ENCODE measurements at places on chromosomes 4 and X.

- DNase-seq = no peak
Measured at GRCh38 chr4:3874028-3874415, 107.8 kb downstream of the ADRA2C start.

DNA sequence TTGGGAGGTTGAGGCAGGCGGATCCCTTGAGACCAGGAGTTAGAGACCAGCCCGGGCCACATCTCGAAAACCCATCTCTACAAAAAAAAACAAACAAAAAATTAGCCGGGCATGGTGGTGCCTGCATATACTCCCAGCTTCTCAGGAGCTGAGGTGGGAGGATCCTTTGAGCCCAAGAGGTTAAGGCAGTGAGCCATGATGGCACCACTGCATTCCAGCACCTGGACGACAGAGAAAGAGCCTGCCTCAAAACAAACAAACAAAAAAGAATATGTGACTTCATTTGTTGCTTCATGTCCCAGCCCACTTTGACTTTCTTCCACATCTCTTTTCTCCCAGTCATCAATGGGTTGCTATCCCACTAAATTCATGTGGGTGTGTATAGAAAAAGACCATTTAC lies 79.7 kb downstream of the BCOR start:
- no peak for DNase-seq

DNA sequence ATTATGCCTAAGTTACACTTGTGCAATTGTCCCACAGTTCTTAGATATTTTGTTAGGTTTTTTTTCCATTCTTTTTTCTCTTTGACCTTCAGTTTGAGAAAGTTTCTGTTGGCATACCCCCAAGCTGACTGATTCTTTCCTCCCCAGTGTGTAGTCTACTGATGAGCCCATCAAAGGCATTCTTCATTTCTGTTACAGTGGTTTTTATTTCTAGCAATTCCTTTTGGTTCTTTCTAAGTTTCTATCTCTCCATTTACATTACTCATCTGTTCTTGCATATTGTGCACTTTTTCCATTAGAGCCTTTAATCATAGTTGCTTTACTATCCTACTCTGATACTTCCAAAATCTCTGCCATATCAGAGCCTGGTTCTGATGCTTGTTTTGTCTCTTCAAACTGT lies 31.9 kb downstream of the CASP6 start:
- DNase-seq = no peak

DNA sequence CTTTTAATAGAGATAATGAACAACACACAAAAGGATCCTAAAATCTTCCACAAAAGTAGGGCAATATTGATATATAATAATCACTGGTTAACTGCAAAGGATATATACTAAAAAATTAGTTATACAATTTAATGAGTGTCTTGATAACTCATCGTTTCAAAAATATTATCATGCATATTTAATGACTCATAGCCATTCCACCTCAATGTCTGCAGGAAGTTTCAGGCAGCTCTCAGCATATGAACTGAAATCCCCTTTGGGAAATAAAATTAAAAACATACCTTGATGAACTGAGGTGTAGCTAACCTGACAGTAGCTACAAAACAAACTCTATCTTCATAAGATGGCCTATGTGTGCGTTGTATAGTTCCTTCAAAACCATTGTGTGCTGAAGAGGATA lies 62.9 kb downstream of the TMEM165 start:
- DNase-seq = no peak

DNA sequence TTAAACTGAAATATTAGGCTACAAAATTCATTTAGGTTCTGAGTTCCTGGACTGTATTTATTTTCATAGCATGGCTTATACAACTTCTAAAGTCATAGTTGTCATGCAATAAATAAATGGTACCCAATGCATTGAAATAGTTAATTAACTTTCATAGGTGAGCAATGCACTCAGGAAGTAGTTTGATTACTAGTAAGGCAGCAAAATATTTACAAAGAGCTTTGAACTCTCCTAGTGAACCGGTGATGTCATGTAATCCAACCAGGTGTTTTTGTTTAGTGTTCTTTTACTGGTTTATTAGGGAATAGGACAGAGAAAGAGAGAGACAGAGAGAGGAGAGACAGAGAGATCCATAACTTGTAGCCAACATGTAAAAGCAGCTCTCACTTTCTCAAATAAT lies 228.6 kb upstream of the CTSO start:
- DNase-seq = no peak

DNA sequence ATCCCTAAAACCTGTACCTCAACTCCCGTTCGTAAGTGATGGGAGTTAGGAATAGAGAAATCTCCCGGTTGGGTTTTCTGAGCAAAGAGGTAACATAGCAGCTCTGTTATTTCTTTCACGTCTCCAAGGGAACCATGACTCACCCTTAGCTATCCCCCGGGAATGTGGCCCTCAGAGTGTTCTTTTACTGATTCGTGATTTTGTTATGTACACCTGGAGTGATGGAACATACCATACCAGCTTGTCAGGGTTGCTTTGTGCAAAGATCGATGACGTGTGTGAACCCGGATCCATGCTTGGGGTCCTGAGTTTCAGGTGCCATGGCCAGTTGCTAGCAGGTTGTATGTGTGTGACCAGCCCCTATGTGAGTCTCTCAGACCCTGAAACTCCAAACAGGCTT lies 52.6 kb downstream of the HPRT1 start:
- no peak for DNase-seq

GRCh38 chr4:77488882-77489281 lies 116.7 kb upstream of the CXCL13 start:
- no peak for DNase-seq

GRCh38 chrX:124346877-124347241 lies 496 bp downstream of the SH2D1A start:
- no peak for DNase-seq

DNA sequence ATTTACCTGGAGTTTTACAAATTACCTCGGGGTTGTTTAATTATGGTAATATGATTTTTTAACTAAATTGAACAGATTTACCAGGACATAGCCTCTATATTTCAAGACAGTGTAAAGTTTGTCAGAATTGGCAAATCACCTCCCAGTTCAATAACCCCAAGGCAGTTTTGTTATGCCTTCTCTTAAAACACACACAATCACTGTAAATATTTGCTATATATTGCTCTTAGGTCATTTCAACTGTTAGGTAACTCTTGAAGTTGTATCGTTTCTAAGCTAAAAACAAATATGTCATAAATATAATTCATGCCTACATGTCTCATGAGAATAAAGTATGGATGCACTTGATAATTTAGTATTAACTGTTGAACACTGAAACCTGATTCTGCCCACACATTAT lies 24.1 kb downstream of the PDLIM5 start:
- no peak for DNase-seq

- DNase-seq = no peak
Measured at GRCh38 chrX:47697181-47697580, 38.2 kb upstream of the UXT start.

- DNase-seq = no peak
Measured at GRCh38 chr4:91630054-91630453, 673.7 kb upstream of the GRID2 start.

DNA sequence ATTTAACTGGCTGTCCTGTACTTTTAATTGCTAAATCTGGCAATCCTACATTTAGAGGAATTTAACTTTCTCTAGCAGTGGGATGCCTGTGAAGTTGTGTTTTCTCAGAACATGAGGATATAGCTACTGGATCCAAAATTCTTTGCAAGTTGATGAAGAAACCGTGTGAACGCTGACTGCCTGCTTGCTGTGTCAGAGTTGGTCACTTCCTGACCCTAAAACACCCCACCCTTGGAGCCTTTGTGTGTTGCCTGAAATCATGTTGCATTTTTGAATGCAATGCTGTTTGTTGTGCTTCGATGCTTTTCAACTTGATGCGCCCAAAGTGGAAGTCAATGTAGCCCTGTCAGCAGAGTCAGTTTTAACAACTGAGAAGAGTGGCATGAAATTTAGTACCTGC lies 211.2 kb downstream of the ANK2 start:
- DNase-seq = no peak

DNA sequence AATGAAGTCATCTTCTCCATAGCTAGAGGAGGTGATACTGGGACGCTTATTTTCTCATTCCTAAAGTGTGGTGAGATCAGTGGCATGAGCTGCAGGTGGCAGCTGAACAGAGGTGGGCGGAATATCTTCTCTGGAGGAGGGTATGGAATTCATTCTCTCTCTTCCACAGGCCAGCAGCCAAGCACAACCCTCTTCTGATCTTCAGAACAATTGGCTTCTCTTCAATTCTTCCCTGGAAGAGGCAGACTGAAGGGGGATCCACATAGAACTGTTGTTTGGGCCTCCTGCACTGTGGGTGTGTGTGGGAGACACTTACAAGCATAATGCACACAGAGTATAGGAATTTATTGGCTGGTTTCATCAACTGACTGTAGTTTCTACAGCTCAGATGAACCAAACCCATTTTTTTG lies 180.4 kb upstream of the RASGEF1B start:
- DNase-seq = no peak

DNA sequence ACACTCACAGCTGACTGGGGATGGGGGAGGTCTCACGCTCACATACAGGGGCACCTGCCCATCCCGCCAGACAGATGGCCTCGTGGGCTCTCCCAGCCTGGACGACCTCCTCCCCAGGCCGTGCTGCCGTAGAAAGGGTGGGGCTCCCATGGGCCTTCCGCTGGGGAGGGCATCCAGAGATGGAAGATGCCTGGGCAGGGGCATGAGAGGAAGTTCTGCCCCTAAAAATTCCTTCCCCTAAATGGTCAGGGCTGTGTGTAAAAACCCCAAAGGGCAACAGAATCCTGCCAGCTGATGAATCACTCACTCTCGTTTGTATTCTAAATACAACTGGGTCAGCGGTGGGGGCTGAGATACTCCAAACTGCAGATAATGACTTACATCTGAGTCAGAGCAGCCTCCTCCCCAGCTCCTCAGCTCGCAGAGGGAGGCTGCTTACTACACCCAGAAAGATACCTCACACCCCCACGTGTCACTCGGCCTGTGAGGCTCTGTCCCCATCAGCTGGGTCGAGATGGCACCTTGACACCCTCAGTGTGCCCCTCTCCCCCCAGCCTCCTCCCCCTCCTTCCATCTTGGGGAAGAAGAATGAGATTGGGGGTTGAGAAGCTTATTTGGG lies 10.1 kb downstream of the WDR1 start:
- peak; percentile 3 for DNase-seq

Data from Kasumi-1 (cell line).